ENCODE measurements at places on chromosomes 12 and 14.

- no peak for DNase-seq
These were observed 186.2 kb downstream of the DICER1 start for GRCh38 chr14:94970941-94971730.

GRCh38 chr14:49621114-49621881, 699 bp downstream of the MGAT2 start:
- no peak for DNase-seq

GRCh38 chr12:128830505-128830893, 6.7 kb upstream of the SLC15A4 start:
- no peak for DNase-seq

DNA sequence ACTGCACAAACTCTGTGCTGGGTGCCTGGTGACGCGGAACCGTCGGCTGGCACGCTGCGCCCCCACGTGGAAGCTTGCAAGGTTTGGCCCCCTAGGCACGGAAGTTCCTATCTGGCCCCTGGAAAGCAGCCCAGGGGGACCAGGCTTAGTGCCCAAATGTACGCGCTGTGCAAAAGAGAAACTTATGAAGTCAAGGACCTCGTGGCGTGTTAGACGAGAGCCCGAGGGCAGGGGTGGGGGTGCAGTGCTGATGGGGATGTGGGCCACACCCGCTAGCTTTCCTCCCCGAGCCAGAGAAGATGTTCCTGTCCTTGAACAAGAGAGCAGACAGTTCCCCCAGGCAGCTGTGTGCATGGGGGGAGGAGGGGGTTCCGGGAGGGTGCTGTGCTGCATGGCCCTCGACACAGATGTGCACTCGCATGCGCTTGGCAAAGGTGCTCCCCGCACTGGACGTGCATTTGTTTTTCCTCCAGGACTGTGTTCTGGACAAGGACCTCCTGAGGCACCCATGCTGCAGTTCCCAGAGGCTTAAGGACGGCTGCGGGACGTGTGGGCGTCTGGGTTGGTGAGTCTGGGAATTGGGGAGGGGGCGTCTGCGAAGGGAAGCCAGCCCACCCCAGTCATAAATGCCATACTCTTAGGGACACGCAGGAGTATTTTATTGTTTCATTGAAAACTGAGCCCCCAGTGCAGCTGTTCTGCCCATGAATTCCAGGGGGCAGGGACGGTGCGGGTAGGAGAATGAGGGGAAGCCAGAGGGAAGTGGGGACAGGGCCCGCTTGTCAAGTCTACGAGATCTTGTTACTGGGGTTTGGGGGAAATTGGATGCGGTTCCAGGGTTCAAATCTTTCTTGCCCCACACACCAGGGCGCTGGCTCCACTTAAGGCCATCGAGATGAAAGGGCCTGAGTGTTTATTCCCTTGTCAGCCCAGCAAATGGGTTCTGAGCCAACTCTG, 80.0 kb downstream of the NTF3 start:
- DNase-seq: no peak

GRCh38 chr12:62724947-62725451, 210.0 kb downstream of the PPM1H start:
- DNase-seq: no peak

- no peak for DNase-seq
These were observed 60.4 kb upstream of the FOXN3 start for GRCh38 chr14:89477391-89477790.

- DNase-seq: no peak
These were observed 3.7 kb downstream of the GZMB start for GRCh38 chr14:24630087-24630871.

GRCh38 chr14:95895720-95896119, 19.1 kb downstream of the TUNAR start:
- no peak for DNase-seq

- DNase-seq: no peak
These were observed 112.9 kb downstream of the PRKCH start for GRCh38 chr14:61434311-61434710.

DNA sequence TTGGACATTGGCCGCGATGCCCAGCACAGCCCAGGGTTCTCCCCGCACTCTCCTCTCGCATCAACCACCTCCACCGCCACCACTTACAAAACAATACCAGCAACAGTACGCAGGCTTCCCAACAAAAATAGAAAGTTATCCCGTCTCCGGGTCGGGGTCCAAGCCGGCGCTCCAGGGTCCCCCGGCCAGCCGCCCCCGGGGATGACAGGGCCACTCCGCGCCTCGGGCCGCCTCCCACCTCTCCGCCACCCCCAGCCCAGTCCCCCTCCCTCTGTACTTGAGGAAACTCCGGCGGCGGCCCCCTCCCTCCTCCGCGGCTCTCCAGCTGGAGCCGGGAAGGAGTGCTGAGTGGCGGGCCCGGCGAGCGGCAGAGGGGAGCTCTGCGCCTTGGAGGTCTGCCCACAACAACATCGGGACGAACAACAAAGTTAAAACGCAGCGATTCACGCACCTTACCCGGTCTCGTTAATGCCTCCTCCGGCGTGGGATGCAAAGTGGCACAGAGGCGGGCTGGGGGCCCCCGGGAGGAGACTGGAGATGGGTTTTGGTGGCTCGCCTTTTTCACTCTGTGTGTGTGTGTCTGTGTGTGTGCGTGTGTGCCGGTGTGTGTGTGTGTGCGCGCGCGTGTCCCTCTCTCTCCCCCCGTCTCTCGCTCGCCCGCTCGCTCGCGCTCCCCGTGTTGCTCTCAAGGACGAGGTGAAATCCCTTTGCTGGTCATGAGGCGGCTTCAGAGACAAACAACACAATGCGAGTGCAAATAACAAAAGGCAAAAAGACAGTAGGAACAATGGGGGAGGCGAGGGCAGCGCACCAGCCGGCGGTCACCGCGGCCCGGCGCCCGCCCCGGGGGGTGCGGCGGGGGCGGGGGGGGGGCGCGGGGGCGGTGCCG, 386.8 kb downstream of the BCAT1 start:
- DNase-seq: no peak

GRCh38 chr14:56811593-56812363, 1.5 kb upstream of the OTX2 start:
- no peak for DNase-seq

All from CD4-positive, alpha-beta T cell treated with Interleukin-6 at 100 ng/mL for 8 hours (primary cell).